Cardiac septum (tissue), 1 donor: ENCODE measurements at places on chromosomes 3 and 15.

DNA sequence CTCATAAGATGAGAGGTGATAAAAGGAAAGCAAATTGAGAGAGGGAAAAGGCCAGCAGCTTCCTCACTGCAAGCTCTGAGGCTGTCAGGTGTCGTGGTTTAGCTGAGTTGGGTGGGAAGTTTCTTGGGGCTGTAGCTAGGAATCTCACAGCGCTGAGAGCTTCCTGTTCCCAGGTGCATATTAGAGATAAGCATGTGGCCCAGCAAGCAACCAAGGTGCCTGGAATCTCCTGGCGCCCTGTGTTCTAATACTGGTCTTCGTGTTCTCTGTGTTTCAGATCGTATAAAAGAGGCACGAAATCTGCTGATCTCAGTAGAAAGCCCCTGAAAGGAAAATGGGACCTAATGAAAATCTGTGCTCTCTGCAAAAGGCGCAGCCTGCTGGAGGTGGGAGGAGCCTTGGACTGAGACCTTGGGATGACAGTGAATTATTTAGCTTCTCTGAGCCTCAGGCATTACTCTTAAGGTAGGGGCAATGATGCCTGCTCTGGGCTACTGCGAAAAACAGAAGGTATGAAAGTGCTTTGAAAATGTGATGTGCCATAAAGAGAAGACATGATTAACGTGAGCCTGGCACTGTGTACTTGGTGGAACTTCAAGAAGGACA lies 499.9 kb downstream of the TBL1XR1 start:
- no peak for DNase-seq

- DNase-seq = no peak
Observed at GRCh38 chr15:57932348-57932747, 133.2 kb downstream of the ALDH1A2 start.

DNA sequence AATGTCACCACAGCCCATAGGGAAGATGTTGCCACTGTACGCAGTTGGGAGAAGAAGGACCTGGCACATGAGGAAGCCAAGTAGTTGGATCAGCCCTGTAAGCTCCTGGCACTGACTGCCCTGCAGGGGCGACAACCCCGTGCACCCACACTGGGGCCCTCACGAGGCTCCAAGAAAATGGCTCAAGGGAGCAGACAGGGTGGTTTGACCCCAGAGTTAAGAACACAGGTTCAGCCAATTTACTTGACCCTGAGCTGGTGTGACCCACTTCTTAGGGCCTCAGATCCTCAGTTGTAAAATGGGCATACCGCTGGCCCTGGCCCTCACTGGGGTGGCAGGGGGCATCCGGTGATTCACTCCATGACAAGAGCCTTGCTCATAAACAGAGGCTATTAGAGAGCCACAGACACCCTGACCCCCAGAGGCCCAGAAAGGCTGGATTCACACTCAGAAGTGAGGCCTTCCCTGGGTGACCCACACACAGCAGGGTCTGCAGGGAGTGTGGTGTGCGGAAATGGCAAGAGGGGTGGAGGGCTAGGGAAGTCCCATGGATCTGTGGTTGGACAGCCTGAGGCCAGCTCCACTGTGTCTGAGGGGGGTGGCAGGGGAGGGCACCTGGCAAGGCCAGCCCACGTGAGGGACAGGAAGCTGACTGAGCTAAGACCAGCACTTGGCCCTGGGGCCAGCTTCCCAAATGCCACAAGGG lies 1.7 kb upstream of the HHATL start:
- peak; percentile 74 for DNase-seq

GRCh38 chr3:159941038-159942000 lies 47.3 kb upstream of the IL12A start:
- DNase-seq = no peak

GRCh38 chr3:179653096-179653797 lies 407 bp downstream of the USP13 start:
- peak; percentile 88 for DNase-seq

GRCh38 chr3:14823910-14824629 lies 5.3 kb downstream of the FGD5 start:
- no peak for DNase-seq

DNA sequence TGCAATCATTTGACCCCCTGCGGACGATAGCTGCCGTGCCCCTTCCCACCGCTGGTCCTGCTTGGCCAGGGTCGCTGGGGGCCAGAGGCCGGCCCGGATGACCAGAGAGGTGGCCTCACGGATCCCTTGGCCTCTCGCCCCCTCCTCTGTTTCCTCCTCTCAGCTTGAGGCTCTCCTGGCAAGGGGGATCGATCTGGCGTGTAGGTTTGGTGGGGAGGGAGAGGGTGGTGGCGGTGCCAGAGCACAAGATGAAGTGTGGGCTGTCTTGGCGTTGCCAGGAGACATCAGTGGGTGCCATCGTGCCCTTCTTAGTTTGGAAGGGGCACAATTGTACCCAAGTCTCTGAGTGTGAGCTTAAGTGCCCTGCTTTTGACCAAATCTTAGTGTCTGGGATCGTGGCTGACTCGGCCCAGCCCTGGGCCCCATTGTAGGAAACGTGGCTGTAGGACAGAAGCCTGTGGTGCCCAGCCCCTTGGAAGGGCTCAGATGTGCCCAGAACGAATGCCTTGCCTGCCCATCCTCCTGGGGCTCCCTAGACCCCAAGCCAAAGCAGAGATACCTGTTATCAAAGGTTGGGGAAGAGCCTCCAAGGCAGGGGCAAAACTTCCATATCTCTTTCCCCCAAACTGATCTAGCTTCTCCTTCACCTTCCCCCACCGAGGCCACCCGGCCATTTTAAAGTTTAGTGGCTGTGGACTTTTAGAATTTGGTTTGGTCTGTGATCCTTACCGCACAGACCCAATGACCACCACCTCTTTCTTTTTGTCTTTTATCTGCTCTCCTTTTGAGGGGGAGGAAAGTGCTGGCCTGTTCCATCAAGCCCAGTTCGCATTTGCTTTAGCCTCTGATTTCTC lies 14.4 kb downstream of the NR2F2 start:
- peak; percentile 65 for DNase-seq
